ENCODE measurements at places on chromosomes 2 and 18. TPM values are rescaled to one million over a fixed set of nuclear protein-coding genes. Genes with fewer than 3 reads are reported as not detected.

Gene TNFRSF11A
- total RNA-seq, result 2.5 TPM

DNA sequence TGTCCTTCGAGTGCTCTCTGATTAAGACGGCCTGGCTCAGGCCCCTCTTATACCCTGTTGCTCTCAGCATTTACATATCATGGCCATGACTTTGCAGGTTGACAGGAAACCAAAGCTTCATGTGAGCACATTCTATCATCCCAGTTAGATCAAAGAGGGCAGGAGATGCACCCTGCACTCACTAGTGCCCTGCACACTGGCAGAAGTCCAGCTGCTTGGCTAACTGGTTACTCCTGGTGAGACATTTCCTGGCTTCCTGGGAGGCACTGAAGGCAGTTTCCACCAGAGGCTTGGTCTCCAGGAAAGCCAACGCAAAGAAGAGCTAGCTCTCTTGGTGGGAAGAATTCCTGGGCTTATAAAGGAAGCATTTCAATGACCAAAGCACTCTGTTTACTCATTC is 66.3 kb downstream of the LIPG start:
- no peak for DNase-seq

- DNase-seq, result no peak
Observed at GRCh38 chr2:35462226-35462998, 893.2 kb upstream of the CRIM1 start.

- DNase-seq, result no peak
Observed at GRCh38 chr2:12391116-12391515, 325.6 kb upstream of the TRIB2 start.

Gene RNF181
- 95.1 TPM for total RNA-seq

Gene EPC2
- 29.7 TPM for total RNA-seq

GRCh38 chr2:5706717-5707455 is 14.7 kb downstream of the SOX11 start:
- no peak for DNase-seq

DNA sequence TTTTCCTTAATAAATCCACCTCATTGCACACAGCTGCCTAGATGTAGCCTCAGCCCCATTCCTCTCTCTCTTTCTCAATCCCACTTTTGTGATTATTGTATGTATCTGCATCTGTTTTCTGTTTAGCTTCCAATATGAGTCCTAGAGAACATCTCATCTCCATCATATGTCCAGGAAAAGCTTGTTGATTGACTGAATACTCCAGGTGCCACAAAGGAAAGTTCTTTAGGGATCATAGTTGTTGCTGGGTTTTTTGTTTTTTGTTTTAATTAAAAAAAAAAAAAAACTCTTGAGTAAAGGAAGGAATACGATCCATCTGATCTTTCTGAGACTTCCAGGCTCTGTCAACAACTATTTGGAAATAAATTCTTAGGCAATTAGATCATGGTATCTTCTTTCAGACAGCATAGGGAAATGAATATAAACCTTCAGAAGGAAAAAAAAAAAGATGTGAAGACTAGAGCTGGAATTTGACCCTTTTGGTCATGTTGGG is 42.5 kb downstream of the KIAA2012 start:
- DNase-seq, result no peak

- no peak for DNase-seq
Observed at GRCh38 chr2:164943289-164943688, 12.0 kb downstream of the SLC38A11 start.

GRCh38 chr2:141591787-141592186 is 539.0 kb downstream of the LRP1B start:
- DNase-seq, result no peak

DNA sequence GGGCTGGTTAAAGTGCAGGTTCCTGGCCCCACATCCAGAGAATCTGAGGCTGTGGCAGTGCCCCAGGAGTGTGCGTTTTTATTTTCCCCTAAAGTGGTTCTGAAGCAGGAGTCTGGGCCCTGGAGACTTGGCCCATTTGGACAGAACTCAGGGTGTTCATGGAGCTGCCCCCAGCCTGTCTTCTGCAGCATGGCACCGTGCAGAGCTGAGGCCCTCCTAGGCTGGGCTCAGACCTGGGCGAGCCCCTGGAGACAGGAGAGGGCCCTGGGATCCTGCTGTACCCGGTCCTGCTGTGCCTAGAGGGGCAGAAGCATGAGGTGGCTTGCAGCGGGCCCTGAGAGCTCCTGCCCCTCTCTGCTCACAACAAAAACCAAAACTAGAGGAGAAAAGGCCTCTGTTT is 58.8 kb upstream of the B3GNT7 start:
- DNase-seq, result no peak

DNA sequence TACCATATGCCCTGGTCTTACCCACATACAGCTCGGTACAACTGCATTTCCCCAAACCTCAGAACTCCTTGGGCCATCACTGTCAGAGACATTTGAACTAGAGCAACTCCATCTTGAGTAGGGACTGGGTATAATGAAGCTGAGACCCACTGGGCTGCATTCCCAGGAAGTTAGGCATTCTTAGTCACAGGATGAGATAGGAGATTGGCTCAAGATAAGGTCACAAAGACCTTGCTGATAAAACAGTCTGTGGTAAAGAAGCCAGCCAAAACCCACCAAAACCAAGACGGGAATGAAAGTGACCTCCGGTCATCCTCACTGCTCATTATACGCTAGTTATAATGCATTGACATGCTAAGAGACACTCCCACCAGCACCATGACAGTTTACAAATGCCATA is 131.3 kb downstream of the PIK3C3 start:
- DNase-seq, result no peak

Gene NOSTRIN
- not detected for total RNA-seq

Gene HOXD1
- total RNA-seq, result not detected

Gene RESP18
- not detected for total RNA-seq

Gene TTN
- 0.80 TPM for total RNA-seq

Gene TDRD15
- not detected for total RNA-seq

GRCh38 chr2:98753801-98754200 is 22.9 kb upstream of the MGAT4A start:
- DNase-seq, result no peak

Gene CBLN2
- total RNA-seq, result not detected

All from CD8-positive, alpha-beta memory T cell (primary cell).